ENCODE measurements at places on chromosomes 4 and X.

DNA sequence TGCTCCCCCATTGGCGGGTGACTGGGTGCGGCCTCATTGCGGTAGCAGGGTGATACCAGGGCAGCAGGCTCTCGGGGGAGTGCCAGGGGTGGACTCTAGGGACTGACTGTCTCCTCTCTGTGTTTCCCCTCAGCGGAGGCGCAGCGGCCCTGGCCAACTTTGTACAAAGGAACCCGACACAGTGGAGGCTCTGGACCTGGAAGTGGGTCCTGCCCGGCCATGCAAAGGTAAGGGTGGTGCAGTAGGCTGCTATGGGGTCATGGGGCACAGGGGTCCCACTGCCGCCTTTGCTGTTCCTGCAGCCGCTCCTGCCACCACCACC is 16.3 kb downstream of the SULT1B1 start:
- no peak for DNase-seq

- DNase-seq: peak; percentile 0
These were observed 74.0 kb downstream of the ATG4A start for GRCh38 chrX:108165383-108166111.

GRCh38 chrX:135476378-135476777 is 44.1 kb upstream of the INTS6L start:
- DNase-seq: no peak

DNA sequence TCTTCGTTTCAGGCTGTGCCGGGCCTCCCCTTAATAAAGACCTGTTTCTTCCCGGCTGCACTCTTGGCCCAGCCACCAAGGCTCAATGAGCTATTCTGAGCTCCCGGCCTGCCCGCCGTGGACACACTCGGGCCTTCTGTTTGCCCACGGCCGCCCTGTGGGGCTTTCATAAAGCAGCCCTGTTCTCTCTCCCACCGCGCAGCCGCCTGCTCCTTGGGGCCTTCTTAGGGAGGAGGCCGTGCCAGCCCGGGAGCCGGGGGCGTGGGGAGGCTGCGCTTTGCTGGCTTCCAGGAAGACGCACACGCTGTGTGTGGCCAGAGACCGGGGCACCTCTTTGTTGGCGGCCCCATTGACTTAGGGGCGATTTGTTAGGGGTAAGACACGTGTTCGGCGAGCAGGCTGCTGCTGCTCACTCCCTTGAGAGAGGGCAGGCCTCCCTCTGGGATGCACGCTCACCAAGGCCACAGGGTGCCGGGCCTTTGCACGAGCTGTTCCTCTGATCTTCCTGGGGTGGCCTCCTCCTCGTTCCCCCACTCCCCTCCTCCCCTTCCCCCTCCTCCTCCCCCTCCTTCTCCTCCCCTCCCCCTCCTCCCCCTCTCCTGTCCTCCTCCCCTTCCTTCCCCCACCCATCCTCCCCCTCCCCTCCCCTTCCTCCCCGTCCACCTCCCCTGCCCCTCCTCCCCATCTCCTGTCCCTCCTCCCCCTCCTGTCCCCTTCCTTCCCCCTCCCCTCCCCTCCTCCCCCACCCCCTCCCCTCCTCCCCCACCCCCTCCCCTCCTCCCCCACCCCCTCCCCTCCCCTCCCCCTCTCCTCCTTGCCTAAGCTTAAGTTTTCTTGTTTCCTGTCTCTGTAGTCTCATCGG is 11.3 kb downstream of the BLOC1S4 start:
- DNase-seq: no peak

DNA sequence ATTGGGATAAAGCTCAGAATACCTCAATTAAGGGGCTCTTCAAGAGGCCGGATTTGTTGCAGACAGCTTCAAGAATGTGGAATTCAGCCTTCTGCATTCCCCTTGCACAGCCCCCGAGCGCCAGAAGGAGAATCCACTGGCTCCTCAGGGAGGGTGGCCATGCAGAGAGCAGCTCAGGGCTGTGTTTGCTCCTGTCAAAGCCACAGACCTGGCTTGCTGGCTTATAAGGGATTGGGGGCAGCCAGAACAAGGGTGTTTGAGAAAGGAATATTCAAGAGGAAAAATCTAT is 36.8 kb downstream of the ING2 start:
- no peak for DNase-seq

- no peak for DNase-seq
These were observed 12.0 kb upstream of the LRAT start for GRCh38 chr4:154731756-154732155.

DNA sequence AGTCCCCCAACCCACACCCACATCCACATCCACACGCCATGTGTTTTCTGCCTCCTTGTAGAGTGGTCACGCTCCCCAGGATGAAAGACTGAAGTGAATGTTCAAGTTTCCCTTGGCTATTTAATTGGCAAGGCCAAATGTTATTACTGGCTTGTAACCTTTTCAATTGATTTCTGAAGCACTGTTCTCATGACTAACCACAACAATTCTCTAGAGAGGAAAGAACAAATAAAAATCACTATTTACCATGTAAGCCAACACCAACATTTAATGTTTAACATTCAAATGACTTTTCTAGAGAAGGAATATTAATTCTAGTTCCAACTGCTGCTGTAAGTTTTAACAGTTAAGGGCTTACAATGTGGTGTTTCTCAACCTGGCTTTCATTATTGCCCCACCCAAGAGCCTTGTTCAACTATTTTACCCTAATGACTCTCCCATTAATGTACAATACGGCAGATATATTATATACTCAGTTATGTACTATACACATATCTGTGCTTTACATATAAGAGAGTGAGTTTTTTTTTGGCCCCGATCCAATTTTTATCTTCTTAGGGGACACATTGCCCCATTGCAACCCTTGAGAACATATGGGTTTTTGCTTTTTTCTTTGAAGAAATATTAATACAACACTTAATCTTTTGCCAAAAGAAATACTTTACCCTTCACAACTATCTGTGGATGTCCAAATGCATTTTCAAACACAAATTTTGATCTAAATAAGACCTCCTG is 46.5 kb downstream of the RELL1 start:
- no peak for DNase-seq

DNA sequence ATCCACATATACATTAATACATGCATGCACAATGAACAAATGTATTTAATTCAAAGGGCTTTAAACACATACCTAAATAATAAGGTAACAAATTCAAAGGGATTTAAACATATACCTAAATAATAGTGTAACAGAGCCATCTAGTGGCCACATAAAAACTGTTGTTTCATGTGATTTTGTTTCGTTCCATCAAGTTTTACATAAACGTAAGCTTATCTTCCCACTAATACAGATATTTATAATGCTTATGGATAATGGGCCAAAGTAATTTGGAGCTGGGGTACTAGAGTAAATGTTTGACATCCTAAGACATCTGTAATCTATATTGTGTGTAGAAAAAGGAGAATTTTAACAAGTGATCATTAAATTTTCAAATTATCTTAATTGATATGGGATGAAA is 82.3 kb downstream of the PRSS12 start:
- DNase-seq: peak; percentile 63

GRCh38 chr4:26272654-26273615 is 47.9 kb upstream of the RBPJ start:
- DNase-seq: peak; percentile 73

GRCh38 chrX:7202206-7202605 is 54.3 kb upstream of the PUDP start:
- DNase-seq: no peak
